ENCODE measurements at places on chromosomes 2 and 18.

GRCh38 chr2:38498045-38498481 is 104.7 kb downstream of the HNRNPLL start:
- DNase-seq, result no peak

- DNase-seq, result no peak
Measured at GRCh38 chr2:86107031-86107430, 996 bp downstream of the PTCD3 start.

- DNase-seq, result no peak
Measured at GRCh38 chr2:60882971-60883753, 1.8 kb downstream of the REL start.

GRCh38 chr2:217599906-217600305 is 402.9 kb downstream of the TNS1 start:
- no peak for DNase-seq

GRCh38 chr2:104874230-104874629 is 20.3 kb downstream of the POU3F3 start:
- DNase-seq, result no peak

GRCh38 chr2:176139661-176140512 is 10.4 kb downstream of the HOXD8 start:
- DNase-seq, result no peak

DNA sequence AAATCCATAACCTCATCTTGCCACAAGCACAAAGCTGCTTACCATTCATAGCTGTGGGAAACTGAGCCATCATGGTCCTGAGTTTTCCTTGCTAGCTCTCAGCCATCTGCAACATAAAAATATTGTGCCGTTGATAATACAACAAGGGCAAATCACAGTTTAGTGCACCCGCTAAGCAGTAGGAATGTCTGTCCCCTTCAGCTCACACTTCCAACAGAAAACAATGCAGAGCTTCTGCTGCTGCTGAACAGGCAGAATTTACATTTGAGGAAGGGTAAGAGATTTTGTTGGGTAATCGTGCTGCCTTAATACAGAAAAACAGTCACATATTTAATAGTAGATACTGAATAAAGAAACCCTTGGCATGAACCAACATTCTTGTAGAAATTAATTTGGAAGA is 32.3 kb downstream of the ITSN2 start:
- DNase-seq, result no peak

DNA sequence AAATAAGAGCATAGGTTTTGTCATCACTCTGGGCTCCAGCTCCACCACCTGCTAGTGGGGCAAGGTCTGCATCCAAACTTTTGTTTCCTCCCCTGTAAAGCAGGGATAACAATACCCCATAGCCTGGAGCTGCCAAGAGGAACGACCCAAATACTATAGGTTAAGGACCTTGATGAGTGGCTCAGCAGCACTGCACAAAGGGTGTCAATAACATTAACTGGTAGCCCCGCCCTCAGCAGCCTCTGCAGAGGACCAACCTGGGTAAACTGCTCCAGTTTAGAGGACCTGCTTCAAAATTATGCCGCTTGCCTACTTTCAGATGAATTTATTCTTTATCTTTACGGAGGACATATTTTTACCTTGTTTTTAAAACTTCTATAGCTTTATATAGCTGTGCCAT is 65.8 kb upstream of the RIOK3 start:
- peak; percentile 28 for DNase-seq

DNA sequence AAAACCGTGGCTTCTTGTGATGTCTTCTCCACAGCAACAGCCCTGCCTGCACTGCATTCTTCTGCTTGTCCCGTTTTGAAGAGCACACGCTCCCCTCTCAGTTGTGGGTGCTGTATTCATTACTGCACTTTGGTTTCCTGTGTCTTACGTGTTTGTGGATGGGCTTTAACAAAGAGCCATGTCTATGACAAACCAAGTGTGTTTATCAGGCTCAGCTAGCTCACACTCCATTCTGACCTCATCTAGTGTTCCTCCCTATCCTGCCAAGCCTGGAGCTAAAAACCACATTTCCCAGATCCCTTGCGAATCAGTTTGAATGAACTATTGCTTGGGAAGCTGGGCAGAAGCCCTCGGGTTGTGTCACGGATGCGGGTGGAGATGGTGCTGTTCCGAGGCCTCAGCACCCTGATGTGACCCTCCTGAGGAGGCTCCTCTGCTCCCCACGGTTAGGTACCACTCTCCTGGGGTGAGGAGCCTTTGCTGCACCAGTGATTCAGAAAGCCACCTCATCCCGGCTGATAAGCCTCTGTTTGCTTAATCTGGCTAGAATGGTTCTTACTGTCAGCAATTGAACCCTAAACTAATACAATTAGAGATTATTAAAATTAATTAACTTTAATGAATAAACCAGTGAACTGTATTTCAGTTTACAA is 116.5 kb downstream of the GALR1 start:
- DNase-seq, result no peak

- DNase-seq, result no peak
Measured at GRCh38 chr2:100302585-100302892, 19.8 kb downstream of the LONRF2 start.

- no peak for DNase-seq
Measured at GRCh38 chr2:98187194-98187593, 100.2 kb downstream of the VWA3B start.

GRCh38 chr2:173090276-173090877 is 14.7 kb downstream of the MAP3K20 start:
- no peak for DNase-seq

- peak; percentile 80 for DNase-seq
Measured at GRCh38 chr18:5295981-5296705, 617 bp upstream of the ZBTB14 start.

- no peak for DNase-seq
Measured at GRCh38 chr2:70123051-70123828, 36.0 kb downstream of the PCBP1 start.

DNA sequence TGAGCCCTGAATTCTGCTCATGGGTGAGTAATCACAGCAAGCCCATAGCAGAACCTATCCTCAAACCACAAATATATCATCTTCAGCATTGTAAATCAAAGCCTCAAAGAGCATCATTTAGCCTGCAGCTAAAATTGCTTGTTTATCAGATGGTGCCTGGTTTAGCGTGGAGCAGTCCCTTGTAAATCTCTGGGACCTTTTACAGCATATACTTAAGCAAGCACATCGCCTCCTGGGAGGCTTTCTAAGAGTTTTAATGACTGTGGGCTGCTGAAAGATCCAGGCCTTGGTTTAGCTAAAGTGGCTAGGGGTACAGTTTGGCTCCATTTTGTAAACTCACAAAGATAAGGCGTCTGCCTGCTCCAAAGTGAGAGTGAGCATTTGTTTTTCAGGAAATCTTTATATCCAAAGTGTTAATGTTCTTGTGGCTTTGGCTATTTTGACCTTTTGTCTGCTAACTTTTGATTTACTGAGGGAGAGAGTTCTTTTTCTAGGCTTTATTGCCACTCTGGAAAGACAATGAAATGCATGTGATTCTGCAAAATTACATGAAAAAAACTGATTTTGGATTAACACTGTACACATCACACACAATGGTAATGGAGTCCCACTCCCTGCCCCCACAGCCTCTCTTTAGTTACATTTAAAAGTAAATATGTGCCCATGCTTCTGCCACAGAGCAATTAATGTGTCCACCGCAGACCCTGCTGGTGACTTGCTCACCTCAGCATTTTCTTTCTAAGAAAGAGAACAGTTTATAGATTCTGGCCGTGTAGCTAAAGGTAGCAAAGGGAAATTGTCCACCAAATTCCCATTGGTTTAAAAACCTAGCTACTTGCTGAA is 194.8 kb downstream of the LNPK start:
- no peak for DNase-seq

DNA sequence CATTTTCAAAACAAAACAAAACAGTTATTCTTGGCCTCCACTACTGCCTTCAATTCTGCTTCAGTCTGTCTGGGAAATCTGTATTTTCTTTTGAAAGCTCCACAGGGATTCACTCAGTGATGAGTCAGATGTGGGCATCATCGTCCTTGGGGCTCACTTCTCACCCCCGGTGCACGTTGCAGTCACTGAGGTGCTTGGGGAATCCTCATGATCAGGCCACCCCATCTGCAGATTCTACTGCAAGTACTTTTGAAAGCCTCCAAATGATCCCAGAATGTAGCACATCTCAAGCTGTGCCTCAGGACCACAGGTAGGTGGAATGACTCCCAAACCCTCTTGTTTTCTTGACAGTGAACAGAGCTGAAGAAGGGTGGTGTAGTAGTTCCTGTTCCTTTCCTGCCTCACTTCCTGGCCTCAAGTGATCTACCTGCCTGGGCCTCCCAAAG is 34.3 kb downstream of the LPIN2 start:
- no peak for DNase-seq

GRCh38 chr18:26719896-26720295 is 145.6 kb downstream of the AQP4 start:
- no peak for DNase-seq

DNA sequence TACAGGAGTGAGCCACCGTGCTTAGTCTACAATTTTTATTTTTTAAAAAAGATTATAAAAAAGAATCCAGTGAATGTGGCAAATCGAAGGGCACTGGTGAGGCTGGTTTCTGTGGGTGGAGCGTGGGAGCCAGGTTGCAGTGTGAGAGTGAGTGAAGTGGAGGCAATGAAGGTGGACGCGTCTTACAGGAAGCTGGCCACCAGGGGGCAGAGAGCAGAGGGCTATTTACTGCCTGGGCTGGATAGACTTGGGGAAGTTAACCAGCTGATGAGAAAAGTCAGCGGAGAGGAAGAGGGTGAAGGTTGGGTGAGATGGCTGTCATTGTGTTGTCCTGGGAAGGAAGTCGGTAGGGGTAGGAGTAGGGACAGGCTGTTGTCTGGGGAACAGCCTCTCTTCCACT is 6.8 kb downstream of the SCTR start:
- DNase-seq, result peak; percentile 20

GRCh38 chr2:119062652-119063051 is 95.9 kb downstream of the C1QL2 start:
- no peak for DNase-seq

GRCh38 chr2:60994131-60994530 is 23.4 kb upstream of the PEX13 start:
- DNase-seq, result no peak

DNA sequence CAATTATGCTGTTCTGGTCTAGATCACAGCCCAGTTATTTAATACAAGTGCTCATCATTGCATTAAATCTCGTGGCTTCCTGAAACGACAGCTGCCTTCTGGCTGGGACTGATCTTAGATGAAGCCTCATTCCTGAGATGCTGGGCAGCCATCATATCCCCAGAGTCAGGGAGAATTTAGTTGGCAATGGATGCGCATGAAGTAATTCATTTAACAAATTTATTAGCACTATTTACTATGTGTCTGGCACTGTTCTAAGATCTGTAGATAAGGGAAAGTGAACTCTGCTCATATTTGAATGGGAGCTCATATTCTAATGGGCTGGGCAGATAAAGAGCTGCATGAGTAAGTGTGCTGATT is 244.7 kb downstream of the KCNS3 start:
- DNase-seq, result no peak

- DNase-seq, result no peak
Measured at GRCh38 chr2:27921880-27922547, 31.5 kb downstream of the BABAM2 start.

GRCh38 chr18:38747153-38747552 is 1181.6 kb upstream of the CELF4 start:
- DNase-seq, result no peak

DNA sequence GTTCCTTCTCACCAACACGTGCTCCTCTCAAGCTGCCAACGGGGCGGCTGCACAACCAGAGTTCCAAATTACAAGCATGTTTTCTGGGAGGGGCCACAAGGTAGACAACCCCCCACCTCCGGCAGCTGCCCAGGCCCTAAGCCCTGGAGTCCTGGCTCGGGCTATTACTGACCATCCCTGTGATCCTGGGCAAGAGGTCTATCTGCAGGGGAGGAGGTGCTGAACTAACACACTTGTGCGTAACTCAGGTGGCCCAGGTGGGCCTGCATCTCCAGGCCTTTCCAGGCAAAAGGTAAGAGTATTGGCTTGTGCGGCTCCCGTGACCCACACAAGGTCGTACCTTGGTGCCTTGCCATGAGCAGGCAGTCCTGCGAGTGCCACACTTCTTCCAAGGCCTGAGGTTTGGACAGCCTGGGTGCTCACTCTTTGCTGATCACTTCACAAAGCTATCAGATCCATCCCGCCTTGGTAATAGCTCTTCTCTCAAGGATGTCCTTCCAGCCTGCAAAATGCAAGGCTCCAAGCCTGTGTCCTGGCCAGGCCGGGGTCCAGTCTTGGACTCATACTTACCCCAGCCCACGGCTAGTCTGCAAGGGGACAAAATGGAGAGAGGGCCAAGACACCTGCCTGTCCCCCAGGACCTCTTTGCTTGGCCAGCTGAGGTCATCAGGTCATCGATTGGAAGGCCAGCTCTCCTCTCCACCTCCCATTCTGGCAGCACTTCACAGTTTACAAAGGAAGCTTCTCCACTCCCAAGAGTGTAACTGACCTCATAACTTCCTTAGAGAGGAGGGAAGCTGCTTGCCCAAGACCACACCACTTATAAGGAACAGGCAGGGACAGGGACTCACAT is 33.9 kb downstream of the ADRA2B start:
- no peak for DNase-seq

GRCh38 chr2:33704406-33704855 is 105.3 kb upstream of the FAM98A start:
- no peak for DNase-seq

DNA sequence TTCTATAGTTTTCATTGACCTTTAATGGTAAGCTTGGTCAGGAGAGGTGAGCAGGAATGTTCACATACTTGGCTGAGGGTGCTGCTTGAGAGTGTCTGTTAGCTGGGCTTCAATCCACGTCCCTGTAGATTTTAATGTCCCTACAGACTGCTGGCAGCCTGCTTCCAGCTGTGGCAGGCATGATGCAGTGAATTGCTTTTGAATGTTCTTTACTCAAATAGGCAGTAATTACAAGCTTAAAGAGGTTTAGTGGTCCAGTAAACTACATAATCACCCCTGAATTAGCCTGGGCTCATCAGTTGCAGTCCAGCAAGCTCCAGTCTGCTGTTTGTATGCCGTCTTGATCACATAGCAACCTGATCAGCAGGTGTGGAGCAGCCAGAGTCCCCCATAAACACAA is 102.1 kb downstream of the MEIS1 start:
- peak; percentile 92 for DNase-seq

- no peak for DNase-seq
Measured at GRCh38 chr2:96159084-96159830, 14.0 kb upstream of the DUSP2 start.

- DNase-seq, result no peak
Measured at GRCh38 chr18:54267701-54268100, 1.6 kb upstream of the POLI start.

DNA sequence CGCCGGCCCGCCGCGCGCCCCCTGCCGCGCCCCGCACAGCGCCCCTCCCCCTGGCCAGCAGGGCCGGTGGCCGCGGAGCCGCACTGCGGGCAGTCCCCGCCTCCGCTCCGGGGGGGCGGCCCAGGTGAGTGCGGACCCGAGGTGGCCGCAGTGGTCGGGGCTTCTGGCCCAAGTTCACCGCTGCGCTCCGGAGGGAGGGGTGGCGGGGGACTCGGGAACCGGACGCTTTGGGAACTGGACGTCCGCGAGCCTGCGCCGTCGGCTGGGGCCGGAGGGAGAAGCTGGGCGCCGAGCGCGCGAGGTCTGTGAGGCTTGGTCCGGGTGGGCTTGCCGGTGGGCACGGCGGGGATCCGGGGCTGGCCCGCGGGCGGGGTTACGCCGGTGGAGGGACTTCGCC is 591 bp upstream of the LDLRAD4 start:
- DNase-seq, result no peak

- no peak for DNase-seq
Measured at GRCh38 chr2:239589270-239589825, 188.5 kb upstream of the HDAC4 start.

- DNase-seq, result peak; percentile 53
Measured at GRCh38 chr2:208407667-208408066, 1.1 kb downstream of the PTH2R start.

Data from NCI-H1105 (cell line).